ENCODE measurements at places on chromosomes 11 and 22. TPM values are rescaled to one million over a fixed set of nuclear protein-coding genes. Genes with fewer than 3 reads are reported as not detected.

The EFCAB6 gene
- total RNA-seq, result 0.95 TPM

The PRPF19 gene
- total RNA-seq, result 89.6 TPM

- no peak for DNase-seq
- no peaks in the 10 kb centered on the region for H3K36me3 ChIP-seq
- no peaks in the 10 kb centered on the region for H3K4me1 ChIP-seq
- H3K4me3 ChIP-seq, result no peak overlapping the region
Measured at GRCh38 chr22:44890416-44891292, 119.2 kb downstream of the PHF21B start.

- peaks cover 17% of the 10 kb centered on the region for H3K4me1 ChIP-seq
- no peak overlapping the region for H3K4me3 ChIP-seq
- peaks cover 25% of the 10 kb centered on the region for H3K36me3 ChIP-seq
- DNase-seq, result peak; percentile 30
- H3K27ac ChIP-seq, result peak overlapping the region; percentile 29
- H3K27me3 ChIP-seq, result no peaks in the 10 kb centered on the region
Measured at GRCh38 chr11:134170919-134171281, 52.9 kb downstream of the NCAPD3 start.

DNA sequence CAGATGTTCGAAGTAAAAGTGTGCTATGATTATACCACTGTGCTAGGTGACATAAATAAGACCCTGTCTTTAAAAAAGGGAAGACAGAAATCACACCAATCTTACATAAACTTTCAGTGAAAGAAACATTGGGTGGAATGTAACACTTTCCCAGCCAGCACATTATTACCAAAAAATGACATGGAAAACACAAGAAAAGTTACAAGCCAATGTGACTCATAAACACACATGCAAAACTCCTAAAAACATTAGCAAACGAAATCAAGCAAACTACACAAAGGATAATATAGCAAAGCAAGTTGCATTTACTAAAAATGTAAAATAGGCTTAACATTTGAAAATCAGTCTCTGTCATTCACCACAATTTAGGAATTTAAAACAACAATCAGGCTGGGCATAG is 47.0 kb downstream of the SBF2 start:
- DNase-seq, result no peak
- H3K36me3 ChIP-seq, result peaks cover 20% of the 10 kb centered on the region
- no peak overlapping the region for H3K4me3 ChIP-seq

DNA sequence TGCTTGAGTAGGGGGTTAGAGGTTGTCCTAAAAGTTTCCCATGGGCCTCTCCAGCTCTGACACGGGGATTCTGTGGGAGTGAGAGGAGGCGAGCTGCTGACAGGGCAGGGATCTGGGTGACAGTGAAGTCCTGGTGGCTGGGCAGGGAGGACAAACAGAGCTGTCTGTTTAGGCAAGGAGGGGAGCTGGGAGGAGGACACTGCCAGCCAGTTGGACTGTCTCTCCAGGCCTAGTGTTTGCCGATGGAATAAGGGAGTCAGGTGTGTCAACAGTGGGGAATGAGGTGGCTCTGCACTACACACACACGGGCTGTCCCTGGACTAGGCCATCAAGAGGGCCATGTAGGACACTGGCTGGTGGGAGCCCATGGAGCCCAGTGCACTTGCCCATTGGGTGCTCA is 20.6 kb upstream of the SYT7 start:
- H3K27me3 ChIP-seq, result peaks cover 45% of the 10 kb centered on the region
- peaks cover 26% of the 10 kb centered on the region for H3K4me1 ChIP-seq
- H3K36me3 ChIP-seq, result no peaks in the 10 kb centered on the region
- DNase-seq, result no peak

GRCh38 chr11:14636119-14636518 is 7.5 kb upstream of the PDE3B start:
- DNase-seq, result no peak
- H3K27me3 ChIP-seq, result peaks cover 6% of the 10 kb centered on the region
- no peak overlapping the region for H3K4me3 ChIP-seq
- no peak overlapping the region for H3K27ac ChIP-seq
- H3K36me3 ChIP-seq, result no peaks in the 10 kb centered on the region

Data from HFFc6 (cell line).